Kasumi-1 (cell line): ENCODE measurements at places on chromosomes 5 and 9.

GRCh38 chr9:27151693-27152404 lies 42.8 kb downstream of the TEK start:
- no peak for DNase-seq

DNA sequence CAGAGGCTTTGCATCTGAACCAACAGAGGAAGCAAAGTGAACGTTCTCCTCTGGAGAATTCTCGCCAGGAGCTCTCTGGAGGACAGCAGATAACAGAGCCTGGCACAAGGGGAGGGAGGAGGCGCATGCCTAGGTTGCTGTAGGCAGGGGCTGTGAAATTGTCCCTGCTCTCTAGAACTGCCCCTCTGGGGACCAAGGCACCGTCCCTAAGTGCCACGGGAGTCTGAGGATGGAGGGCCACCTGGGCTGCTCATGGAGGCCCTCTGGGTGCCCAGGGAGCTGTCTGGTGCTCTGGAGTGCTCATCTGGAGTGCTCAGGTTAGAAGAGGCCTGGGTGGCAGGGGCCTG lies 77.6 kb downstream of the CACNA1B start:
- no peak for DNase-seq

DNA sequence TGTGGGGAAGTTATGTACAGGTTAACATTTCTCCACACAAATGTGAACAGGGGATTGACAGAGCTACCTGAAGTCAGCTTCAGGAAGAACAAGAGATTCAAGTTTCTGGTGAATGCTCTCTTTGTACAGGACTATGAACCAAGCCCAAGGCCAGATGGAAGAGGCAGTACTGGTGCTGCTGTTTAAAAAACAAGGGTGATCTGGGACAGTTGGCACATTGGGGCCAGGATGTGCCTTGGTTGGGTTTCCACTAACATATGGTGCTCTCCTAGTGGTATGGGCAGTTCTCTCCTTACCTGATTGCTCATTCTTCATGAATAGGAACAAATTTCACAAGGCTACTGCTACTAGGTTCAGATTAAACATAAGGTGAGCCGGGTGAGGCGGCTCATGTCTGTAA lies 40.0 kb downstream of the MTMR12 start:
- DNase-seq: no peak

GRCh38 chr9:135971892-135972291 lies 10.7 kb upstream of the UBAC1 start:
- no peak for DNase-seq

- peak; percentile 45 for DNase-seq
Measured at GRCh38 chr9:101387871-101388506, 3.2 kb upstream of the BAAT start.

DNA sequence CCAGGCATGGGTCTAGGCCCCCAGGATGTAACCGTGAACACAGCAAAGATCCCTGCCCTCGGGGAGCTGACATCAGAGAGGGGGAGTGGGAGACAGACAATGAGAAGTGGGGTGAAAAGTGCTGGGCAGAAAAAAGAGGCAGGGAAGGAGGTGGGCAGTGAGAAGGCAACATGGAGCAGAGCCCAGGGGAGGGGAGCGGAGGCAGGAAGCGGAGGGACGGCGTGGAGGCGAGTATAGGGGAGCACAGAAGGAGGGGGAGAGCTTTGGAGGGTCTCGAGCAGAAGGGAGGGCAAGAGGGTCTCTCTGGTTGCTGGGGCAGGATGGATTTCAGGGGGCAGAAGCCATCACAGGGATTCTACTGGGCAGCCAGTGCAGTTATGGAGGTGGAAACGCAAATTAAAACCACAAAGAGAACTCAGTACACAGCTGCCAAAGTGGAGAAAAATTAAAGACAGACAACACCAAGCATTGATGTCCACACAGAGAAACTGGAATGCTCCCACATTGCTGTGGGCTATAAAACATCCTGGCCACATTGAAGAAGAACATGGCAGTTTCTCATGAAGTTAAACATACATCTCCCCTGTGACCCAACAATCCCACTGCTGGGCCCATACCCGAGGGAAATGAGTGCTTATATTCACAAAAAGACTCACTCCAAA lies 21.1 kb upstream of the LAMC3 start:
- no peak for DNase-seq

- no peak for DNase-seq
Measured at GRCh38 chr9:2610985-2611384, 10.6 kb upstream of the VLDLR start.

- DNase-seq: peak; percentile 59
Measured at GRCh38 chr5:97547999-97548738, 365.1 kb upstream of the RIOK2 start.

GRCh38 chr5:116145416-116145815 lies 60.6 kb downstream of the COMMD10 start:
- DNase-seq: no peak

GRCh38 chr9:111798786-111799185 lies 4.0 kb upstream of the SHOC1 start:
- no peak for DNase-seq

- DNase-seq: no peak
Measured at GRCh38 chr9:83027153-83027891, 35.6 kb downstream of the RASEF start.

GRCh38 chr9:126240835-126241234 lies 85.8 kb upstream of the MVB12B start:
- no peak for DNase-seq

- no peak for DNase-seq
Measured at GRCh38 chr9:134594078-134594941, 47.3 kb upstream of the COL5A1 start.

GRCh38 chr9:35163413-35163812 lies 1.6 kb downstream of the UNC13B start:
- no peak for DNase-seq

DNA sequence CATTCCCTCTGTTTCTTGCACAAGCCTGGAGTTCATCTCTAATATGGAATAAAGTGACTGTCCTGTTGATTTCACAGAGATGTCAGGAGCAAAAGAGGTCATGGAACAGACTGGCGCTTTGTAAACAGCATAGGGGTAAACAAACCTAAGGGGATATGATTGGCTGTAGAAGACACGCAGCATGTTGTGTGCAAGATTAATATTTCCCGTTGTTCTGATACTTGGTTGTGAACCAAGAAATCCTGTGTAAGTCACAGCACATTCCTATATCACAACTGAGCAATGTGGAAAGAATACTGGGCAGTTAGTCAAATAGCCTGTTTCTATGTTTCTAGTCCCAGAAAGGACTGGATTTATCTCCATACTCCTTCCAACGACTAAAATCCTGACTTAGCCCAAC lies 3.2 kb downstream of the ADAMTS12 start:
- DNase-seq: no peak

DNA sequence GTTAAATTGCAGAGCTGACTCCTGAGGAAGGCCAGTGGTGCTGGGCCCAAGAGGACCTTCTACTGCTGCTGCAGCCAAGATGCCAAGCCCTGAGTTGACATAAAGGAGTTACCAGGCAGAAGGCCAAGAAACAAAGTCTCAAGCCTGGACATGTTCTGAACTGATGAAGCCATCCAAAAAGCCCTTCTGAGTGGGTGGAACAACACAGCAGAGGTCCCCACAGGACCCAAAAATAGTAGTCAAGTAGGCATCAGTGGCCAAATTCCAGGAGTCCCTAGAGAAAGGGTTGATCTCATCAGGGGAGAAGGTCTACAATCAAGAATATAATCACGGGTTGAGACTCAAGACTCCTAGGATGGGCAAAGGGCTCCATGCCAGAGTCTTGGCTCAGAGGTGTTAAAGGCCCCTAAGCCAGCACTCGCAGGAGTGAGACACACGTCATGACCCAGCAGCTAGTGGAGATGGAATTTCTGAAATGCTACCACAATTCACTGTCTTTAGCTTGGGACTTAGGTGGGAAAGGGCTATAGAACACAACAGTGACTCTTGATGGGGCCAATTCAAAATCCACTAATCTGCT lies 119.7 kb downstream of the FANCC start:
- no peak for DNase-seq

- DNase-seq: no peak
Measured at GRCh38 chr5:54761213-54761701, 224.1 kb downstream of the ESM1 start.

DNA sequence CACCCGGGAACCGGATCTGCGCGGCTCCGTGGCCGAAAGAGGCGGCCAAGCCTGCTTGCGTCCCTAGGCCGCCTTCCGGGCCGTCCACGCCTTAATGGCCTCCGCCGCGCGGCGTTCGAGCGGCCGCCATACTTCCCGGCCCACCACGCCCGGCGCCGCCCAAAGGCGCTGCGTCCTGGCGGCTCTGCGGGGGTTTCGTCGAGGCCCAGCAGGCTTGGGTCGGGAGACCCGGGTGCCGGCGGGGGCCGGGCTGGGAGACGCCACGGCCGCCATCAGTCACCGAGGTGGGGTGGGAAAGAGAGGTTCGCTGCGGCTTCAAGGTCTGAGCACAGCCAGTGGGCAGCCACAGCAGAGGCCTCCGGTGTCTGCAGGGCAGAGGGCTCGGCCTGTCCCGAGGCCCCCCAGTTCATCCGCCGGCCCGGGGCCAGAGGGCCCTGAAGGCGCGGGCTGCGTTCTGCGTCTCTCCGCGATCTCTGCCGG lies 545.8 kb upstream of the CDH10 start:
- DNase-seq: no peak

- DNase-seq: no peak
Measured at GRCh38 chr5:13408616-13409015, 535.9 kb downstream of the DNAH5 start.

GRCh38 chr5:120988941-120989340 lies 524.8 kb downstream of the PRR16 start:
- DNase-seq: no peak

GRCh38 chr5:132807163-132807838 lies 5.8 kb upstream of the SOWAHA start:
- DNase-seq: peak; percentile 12

DNA sequence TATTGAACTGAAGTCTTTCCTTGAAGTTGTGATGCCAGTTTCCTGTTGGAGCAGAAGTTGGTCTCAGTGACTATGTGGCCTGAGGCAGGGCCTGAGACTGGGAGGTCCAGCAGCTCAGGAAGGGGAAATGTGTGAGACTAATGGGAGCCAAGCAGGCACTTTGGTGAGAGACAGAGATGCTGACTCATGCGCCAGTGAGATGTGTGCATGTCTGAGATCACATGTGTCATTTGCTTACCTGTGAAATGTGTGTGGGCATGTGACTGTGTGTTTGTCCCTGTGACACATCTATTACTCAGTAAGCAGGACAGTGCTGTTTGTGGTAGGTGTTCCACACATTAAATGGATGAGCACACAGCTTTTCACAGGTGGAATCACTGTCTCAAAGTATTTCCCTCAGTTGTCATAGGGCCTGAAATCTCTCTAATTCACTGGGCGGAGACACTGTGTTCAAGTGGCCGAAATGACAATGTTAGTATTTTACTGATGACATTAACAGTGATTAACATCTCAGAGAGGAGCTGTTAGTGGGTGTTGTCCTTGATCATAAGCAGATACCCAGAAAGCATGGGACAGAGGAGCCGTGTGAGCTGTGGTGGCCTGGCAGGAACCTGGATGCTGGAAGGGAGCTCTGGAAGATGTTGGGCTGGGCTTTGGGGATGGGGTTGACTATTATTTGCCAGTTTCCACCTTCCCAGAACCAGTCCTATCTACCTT lies 7.4 kb downstream of the NPR2 start:
- no peak for DNase-seq

DNA sequence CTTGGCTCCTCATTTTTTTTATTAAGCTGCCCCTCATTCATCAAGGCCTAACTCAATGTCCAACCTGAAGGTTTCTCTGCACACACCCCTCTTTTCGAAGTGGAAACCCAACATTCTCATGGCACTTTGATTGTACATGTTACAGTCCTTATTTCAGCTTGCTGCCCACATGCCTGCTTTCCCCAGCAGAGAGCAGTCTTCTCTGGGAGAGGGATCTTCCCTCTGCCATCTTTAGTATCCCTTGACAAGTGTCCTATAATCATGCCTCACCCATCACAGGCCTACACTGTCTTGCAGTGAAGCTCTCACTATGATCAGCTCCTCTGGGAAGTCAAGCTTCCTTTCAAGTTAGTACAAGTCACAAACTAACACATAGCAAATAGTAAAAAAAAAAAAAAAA lies 175.1 kb downstream of the ACER2 start:
- no peak for DNase-seq

DNA sequence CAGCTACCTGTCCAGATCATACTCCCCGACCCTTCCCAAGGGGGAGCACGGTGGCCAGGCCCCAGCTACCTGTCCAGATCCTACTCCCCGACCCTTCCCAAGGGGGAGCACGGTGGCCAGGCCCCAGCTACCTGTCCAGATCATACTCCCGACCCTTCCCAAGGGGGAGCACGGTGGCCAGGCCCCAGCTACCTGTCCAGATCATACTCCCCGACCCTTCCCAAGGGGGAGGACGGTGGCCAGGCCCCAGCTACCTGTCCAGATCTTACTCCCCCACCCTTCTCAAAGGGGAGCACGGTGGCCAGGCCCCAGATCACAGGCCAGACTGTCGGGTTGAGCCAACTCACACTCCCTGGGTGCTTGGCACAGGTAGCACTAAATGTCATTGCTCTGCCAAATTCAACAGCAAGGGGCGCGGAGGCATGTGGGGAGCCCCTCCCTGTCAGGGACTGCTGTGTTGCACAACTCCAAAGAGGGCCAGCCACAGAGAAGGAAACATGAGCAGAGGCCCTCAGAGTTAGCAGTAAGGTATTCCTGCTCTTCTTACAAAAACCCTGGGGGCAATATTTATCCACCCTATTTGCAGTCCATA lies 136.9 kb downstream of the OLFM1 start:
- no peak for DNase-seq

DNA sequence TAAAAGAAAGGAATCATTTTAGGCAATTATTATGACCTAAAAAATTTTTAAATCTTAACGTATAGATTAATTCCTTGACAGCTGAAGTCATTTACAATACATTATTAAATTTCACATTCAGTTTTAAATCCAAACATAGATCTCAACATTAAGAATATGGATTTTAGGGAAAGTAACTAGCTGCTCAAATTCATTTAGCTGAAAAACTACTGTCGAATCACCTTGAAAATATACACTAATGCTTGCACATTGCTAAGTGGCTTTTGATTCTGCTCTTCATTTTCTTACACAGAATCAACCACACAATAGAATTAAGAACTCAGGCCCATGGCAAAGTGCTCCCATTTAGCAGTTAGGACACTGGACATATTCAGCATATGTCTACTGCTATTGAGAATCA lies 454.2 kb downstream of the RAB3C start:
- no peak for DNase-seq

DNA sequence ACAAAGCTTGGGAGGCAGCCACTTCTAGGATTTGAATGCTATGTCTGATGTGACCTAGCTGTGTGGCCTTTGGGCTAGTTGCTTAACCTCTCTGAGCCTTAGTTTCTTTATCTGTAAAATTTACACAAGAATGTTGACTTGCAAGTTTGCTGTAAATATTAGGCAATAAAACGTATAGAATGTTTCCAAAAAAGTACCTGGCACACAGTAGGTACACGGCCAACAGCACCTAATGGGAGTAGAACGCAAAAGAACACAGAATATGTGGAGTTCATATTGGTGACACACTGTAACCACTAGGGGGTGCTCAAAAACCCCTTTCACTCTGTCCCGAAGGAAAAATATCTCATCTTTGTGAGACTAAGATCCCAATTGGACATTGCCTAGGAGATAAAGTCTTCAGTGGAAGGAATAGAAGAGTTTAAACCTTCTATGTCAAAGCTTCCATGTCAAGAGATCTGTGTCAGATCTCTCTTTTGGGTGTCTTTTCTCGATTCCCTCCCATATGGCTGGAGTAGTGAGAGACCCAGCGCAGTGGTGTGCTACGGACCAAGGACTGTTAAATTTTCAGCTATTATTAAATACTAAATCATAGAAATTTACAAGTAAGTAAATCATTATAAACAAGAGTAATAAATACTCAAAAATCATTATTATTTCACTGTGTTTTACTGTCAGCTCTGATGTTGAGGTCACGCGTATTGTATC lies 145.4 kb upstream of the RAD23B start:
- no peak for DNase-seq
